ENCODE measurements at places on chromosomes 13 and 19.

DNA sequence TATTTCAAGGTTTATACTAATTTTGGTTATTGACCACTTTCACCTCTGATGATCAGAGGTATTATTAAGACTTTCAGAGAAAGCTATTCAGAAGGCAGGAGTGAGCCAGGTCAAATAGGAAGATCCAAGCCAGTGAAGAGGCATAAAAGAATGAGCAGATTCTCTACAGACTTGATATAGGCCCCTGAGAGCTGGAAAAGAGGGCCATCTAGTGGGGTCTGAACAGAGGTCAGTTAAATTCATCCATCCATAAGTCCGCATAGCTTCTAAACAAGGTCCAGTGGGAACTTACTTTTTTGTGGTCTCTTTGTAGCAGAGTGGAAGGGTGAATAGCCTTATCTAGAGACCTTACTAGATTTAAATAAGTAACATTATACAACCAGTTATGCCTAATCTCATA is 126.6 kb upstream of the UFM1 start:
- DNase-seq = no peak

DNA sequence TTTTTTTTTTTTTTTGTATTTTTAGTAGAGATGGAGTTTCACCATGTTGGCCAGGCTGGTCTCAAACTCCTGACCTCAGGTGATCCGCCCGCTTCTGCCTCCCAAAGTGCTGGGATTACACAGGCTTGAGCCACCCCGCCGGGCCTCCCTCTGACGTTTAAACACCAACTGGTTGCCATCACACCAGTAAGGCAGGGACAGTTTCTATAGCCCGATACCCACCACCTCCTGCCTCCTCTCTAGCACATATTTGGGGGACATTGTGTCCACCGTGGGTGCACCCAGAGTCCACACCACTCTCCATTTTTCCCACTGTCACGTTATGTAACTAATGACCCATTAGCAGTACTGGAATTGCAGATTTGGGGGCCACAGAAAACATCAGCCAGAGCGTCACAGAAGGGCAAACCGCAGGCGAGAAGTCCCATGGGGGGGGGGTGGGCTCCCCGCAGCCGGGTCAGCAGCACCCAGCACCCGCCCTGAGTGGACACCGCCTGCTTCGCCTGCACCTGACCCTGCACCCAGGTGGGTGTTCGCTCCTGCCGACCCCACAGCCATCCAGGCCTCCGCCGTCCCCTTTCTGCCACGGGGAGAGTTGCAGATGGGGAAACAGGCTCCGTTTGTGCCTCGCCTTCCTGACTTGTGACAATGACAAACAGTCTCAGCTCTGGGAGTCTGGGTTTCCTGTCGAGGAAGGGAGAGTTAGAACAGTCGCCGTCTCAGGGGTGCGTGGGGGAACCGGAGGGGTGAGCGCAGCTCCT is 3.6 kb downstream of the ONECUT3 start:
- no peak for DNase-seq

- no peak for DNase-seq
Observed at GRCh38 chr13:85420136-85420535, 379.1 kb downstream of the SLITRK6 start.

DNA sequence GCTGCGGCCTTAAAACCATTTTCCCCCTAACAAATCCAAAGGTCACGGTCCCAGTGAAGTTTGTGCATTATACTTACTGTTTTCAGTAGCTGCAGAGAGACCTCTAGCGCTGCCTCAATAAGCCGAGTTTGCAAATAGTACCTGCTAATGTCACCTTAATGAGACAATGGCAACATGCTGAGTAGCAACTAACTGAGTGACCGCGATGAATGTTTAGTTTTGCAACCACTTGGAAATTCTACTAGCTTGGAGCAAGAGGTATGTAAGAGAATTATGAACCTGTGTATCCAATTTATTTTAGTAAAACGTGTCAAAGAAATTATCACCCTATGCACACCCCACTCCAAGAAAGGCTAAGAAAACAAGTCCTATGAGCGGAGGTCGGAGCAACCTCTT is 1.2 kb downstream of the KPNA3 start:
- DNase-seq = no peak

- DNase-seq = no peak
Observed at GRCh38 chr19:6691342-6691741, 21.4 kb upstream of the TNFSF14 start.

- DNase-seq = no peak
Observed at GRCh38 chr13:22883262-22883840, 297.4 kb upstream of the SGCG start.

GRCh38 chr13:97944396-97945029 is 9.0 kb upstream of the IPO5 start:
- no peak for DNase-seq

GRCh38 chr19:39941615-39942365 is 7.4 kb upstream of the FCGBP start:
- DNase-seq = no peak

DNA sequence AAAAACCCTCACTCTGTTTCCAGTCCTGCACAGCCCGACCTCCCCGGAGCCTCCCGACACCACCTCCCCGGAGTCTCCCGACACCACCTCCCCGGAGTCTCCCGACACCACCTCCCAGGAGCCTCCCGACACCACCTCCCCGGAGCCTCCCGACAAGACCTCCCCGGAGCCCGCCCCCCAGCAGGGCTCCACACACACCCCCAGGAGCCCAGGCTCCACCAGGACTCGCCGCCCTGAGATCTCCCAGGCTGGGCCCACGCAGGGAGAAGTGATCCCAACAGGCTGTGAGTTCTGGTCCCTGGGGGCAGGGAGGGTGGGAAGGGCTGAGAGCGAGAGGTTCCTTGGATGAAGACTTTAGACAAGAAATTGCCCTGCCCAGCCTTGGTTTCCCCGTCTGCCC is 5.4 kb downstream of the MADCAM1 start:
- DNase-seq = no peak

GRCh38 chr13:106373989-106374572 is 161.4 kb downstream of the EFNB2 start:
- no peak for DNase-seq
